ENCODE measurements at places on chromosomes 2 and 18. TPM values are rescaled to one million over a fixed set of nuclear protein-coding genes. Genes with fewer than 3 reads are reported as not detected.

DNA sequence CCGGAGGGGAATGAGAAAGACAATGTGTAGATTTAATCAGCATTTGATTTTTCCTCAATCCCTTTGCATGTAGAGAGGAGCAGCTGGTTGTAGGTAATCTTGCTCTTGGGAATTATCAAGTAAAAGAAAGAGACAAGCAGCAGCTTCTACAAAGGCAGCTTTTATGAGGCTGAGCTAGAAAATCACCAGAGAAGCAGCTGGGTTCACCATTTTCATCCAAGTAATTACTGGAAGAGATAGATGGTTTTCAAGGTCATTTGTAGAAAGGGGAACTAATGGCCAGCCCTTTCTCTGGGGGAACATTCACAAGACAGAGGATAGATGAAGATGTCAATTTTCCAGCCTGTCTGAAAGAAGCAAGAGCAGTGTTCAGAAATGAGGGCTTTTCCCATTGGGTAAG, 113.0 kb downstream of the RND3 start:
- H3K4me3 ChIP-seq = no peak overlapping the region
- H3K27ac ChIP-seq = no peak overlapping the region
- H3K4me1 ChIP-seq = no peaks in the 10 kb centered on the region
- H3K36me3 ChIP-seq = no peaks in the 10 kb centered on the region
- H3K27me3 ChIP-seq = no peaks in the 10 kb centered on the region
- DNase-seq = no peak

- H3K4me3 ChIP-seq = no peak overlapping the region
- no peak overlapping the region for H3K27ac ChIP-seq
- H3K27me3 ChIP-seq = peaks cover 33% of the 10 kb centered on the region
- no peaks in the 10 kb centered on the region for H3K4me1 ChIP-seq
- peak; percentile 61 for DNase-seq
Observed at GRCh38 chr2:131413148-131413747, 49.3 kb upstream of the RAB6D start.

DNA sequence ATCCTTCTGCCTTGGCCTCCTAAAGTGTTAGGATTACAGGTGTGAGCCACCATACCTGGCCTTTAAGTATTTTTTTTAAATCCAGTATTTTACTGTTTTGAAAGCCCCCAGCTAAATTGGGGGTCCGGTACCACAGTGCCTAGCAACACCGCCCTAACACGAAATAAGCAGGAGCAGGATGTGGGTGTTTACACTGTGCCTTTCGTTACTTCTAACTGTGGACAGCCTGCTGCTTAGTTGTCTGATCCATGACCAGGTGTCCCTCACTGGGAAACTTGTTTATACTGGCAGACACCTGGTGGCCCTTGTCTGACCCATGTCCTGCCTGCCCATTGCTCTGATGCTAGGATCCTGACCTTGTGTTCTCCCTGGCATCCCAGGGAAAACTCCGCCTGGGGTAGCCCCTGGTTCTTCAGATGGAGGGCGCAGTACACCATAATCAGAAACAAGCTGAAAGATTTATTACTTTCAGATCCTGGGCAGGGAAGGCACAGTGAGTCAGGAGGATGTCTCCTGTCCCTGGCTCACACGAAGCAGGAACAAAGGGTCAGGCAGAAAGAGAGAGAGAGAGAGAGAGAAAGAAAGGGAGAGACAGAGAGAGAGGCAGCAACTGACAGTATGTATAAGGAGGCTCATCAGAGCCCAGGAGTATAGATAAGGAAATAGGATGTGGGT, 55.7 kb downstream of the NCAPH start:
- no peaks in the 10 kb centered on the region for H3K4me1 ChIP-seq
- no peak overlapping the region for H3K27ac ChIP-seq
- no peaks in the 10 kb centered on the region for H3K36me3 ChIP-seq
- peaks cover 35% of the 10 kb centered on the region for H3K27me3 ChIP-seq
- no peak for DNase-seq
- H3K4me3 ChIP-seq = no peak overlapping the region

DNA sequence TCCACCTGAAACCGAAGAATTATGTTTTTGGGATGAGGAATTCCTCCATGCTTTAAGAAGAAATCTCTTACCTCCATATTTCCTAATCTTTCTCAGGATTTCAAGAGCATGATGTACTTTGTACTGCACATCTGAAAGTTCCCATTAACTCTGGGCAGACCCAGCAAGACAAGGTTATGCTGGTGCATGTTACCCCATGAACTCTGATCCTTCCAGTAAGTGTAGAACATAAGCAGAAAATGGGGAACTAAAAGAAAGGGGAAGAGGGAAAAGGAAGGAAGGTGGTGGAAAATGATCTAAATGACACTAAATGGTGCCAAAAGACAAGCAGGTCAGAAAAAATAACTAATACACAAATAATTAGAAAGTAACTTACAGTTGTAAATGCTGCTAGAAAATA, 50.7 kb downstream of the STRN start:
- no peaks in the 10 kb centered on the region for H3K36me3 ChIP-seq
- no peak for DNase-seq
- H3K27ac ChIP-seq = no peak overlapping the region
- H3K27me3 ChIP-seq = no peaks in the 10 kb centered on the region

- H3K27me3 ChIP-seq = no peaks in the 10 kb centered on the region
- H3K27ac ChIP-seq = no peak overlapping the region
- no peak overlapping the region for H3K4me3 ChIP-seq
- H3K4me1 ChIP-seq = no peaks in the 10 kb centered on the region
- H3K36me3 ChIP-seq = no peaks in the 10 kb centered on the region
Observed at GRCh38 chr2:238409341-238410199, 17.2 kb upstream of the ASB1 start.

DNA sequence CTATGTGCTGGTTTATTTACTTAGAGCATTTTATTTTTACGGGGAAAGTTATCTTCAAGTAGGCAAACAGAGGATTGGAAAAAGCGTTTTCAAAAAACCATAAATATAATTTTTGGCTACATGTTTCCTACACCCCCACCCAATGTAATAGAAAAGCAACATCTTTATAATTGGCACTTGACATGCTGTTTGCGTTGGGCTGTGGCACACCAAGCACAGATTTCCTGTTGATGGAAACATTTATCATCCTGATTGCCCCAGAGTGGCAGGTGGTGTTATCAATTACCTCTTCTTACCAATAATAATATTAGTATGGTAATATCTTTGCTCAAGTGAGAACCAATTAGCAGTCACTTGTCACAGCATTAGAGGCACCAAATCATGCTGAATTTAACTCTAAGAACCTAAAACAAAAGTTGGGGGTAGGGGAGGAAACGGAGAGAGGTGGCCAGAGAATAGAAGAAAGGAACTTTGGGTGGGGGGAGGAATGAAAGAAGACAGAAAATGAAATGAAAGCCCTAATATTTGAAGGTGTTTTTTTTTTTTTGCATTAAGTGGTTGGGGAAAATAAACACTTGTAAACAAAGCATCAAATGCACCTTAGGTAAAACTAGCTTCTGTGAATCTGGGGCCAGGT, 3.8 kb upstream of the SALL3 start:
- peaks cover 68% of the 10 kb centered on the region for H3K27me3 ChIP-seq
- H3K36me3 ChIP-seq = no peaks in the 10 kb centered on the region
- H3K4me1 ChIP-seq = no peaks in the 10 kb centered on the region
- H3K4me3 ChIP-seq = no peak overlapping the region

GRCh38 chr2:128563348-128563687, 244.7 kb upstream of the HS6ST1 start:
- H3K4me3 ChIP-seq = no peak overlapping the region
- H3K27me3 ChIP-seq = no peaks in the 10 kb centered on the region
- peak overlapping the region; percentile 77 for H3K27ac ChIP-seq
- H3K36me3 ChIP-seq = no peaks in the 10 kb centered on the region

DNA sequence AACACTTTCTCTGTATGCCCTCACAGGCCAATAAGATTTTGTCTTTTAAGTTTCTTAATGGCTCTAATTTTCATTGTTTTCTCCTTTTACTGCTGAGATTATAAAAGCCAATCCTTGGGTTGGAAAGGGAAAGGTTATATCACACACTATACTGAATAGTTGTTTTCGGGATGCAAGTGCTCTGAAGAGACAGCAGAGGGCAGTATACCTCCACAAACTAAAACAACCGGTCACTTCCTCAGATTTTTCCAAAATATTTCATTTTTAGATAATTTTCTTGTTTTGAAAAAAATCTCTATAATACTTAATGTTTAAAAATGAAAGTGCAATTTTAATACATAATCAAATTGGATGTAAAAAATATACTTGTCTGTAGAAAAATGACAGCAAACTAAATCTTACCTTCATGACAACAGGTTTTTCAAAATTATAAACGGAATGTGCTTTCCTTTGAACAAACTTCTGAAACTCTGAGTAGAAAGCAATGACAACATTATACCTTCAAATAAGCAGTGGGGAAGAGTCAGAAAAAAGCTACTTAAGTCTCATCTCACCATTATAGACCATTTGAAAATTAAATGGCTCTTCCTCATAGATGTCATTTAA, 82.7 kb downstream of the ORC4 start:
- H3K4me3 ChIP-seq = no peak overlapping the region
- no peaks in the 10 kb centered on the region for H3K27me3 ChIP-seq
- DNase-seq = peak; percentile 65
- peaks cover 16% of the 10 kb centered on the region for H3K36me3 ChIP-seq
- no peak overlapping the region for H3K27ac ChIP-seq

CNDP1 gene
- polyA plus RNA-seq = not detected

C2orf15 gene
- not detected for polyA plus RNA-seq

DNAH6 gene
- not detected for polyA plus RNA-seq
